ENCODE measurements at places on chromosomes 7 and 10.
A peak's percentile ranks its signal among the peaks of the same experiment; 100 is the strongest.

DNA sequence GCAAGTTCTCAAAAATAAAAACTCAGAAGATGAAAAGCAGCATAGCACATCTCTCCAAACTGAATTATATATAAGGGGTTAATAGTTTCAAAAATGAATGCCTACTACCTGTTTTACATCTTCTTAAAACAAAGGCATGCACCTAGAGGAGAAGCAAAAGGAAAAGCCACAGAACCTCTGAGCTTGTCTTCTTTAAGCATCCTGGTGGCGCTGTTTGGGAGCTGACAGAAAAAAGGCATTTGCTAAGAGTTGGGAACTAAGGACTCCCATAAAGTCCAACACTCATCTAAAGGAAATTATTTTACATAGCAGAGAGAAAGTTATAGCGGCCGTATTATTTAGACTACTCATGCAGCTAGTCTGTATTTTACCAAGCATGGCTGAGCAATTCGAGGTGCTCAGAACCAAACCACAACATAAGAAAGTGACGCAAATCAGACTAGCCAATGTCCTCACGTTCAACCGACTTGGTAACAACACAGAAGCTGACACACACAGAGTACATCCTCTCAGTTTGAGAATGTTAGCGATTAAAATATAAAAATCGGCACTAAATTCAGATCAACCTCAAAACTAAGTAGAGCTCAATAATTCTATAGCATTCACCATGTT, 38.8 kb downstream of the PTN start:
- no peak for DNase-seq

- peak; percentile 16 for DNase-seq
Measured at GRCh38 chr7:23532490-23533237, 883 bp upstream of the TRA2A start.

GRCh38 chr10:89653410-89653869, 8.4 kb upstream of the PANK1 start:
- no peak for DNase-seq

DNA sequence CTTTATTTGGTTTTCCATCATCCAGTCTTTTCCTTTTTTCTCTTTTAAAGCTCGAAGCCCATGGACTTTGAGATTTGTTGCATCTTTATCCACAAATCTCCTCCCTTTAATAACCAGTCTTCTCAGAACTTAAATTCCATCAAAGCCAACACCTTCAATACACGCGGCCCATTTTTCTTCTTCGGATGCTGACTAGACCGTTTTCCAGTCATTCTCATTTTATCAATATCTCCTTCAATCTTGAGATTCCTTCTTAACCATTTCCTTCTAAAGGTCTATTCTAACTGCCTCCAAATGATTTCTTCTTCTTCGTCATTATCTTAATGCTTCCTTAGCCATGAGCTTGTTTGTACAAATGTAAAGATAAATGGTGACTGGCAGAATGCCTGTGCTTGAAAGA, 173.5 kb downstream of the BAMBI start:
- DNase-seq: no peak

DNA sequence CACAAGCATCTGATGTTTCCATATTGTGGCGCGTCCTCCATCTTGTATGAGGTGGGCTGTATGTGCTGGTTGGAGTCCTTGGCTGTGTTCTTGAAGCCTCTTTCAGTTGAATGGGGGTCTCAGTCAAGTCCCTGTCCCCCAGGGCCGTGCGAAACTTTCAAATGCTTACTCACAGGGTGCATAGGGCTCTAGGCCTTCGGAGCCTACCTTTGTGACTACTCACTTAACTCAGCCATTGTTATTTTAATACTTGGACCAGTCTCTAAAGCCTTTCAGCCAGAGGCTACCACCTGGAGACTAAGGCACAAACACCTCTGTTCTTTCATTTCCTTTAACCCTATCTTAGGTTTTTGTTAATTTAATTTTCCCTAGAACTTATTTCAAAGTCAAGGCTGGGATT, 785.9 kb downstream of the GATA3 start:
- peak; percentile 18 for DNase-seq

Data from WTC11 (cell line).